Stimulated activated CD8-positive, alpha-beta memory T cell treated with anti-CD3 and anti-CD28 coated beads, Interleukin-12 subunit alpha, Interleukin-12 subunit beta, amount 100 ng/mL, for 4 hours (primary cell): ENCODE measurements at places on chromosomes 4 and X.

DNA sequence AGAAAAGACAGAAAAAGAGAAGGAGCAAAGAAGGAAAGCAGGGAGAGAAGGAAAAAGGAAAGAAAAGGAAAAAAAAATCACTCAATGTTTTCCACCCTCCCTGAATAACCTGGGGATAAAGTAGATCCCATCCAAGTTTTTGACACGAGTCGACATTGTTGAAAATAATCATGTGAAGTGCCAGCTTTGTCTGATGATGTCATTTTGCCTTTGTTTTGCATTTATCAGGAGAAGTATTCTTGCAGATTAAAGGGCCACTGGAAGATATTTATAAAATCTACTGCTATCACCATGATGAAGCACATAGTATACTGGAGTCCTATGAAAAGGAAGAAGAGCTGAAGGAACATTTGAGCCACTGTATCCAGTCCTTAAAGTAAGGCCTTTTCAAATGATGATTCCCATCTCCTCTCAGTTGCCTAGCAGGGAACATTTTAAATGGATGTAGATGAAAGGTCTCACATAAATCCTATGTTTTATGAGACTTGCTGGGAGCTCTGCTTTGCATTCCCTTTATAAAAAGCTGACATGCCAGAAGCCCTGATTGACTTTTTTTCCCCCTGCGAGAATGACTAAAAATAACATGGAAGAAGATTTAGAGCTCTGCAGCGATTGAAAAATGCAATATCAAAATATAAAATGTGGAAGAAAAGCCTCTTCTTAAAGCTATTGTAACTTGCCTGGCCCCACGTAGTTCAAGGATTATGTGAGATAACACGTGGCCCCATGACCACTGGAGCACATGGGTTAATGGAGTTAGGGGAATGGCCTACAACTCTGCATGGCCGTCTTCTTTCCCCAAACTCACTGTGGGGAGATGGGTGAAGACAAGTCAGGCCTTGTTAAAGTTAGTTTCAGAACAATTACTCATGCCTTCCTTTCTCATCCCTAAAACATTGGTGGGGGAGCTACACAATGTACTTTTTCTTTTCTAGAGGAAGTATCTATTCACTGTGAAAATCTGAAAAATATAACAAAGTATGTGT, 77.5 kb downstream of the INTS12 start:
- no peak for DNase-seq

- DNase-seq, result no peak
Measured at GRCh38 chr4:69141320-69141719, 45.0 kb downstream of the UGT2B7 start.

GRCh38 chr4:164614999-164615398, 138.9 kb upstream of the SMIM31 start:
- DNase-seq, result no peak

- no peak for DNase-seq
Measured at GRCh38 chrX:51851507-51852085, 41.8 kb upstream of the MAGED1 start.

GRCh38 chrX:12954981-12955380, 19.9 kb upstream of the TMSB4X start:
- no peak for DNase-seq

DNA sequence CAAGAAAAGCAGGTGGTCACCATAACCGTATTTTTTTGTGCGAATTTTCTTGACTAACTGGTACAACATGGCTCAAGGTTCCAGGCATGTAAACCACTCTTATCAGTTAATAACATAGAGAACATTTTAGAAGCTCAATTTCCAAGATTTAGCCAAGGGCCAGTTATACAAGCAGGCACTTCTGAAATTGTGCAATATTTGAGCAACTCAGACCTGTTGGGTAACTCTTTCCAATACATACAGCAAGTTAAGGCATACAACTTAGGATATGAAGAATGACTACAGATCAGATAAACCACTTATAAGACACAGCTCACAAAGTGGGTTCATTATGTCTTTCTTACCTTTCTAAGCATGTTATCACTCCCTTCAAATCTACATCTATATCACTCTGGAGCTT, 43.9 kb downstream of the ZNF280C start:
- DNase-seq, result no peak

- DNase-seq, result no peak
Measured at GRCh38 chr4:17786567-17786966, 5.1 kb upstream of the FAM184B start.

GRCh38 chr4:182492423-182492822, 249.2 kb downstream of the TENM3 start:
- no peak for DNase-seq

- no peak for DNase-seq
Measured at GRCh38 chr4:76991161-76991660, 41.7 kb downstream of the SEPTIN11 start.

- DNase-seq, result no peak
Measured at GRCh38 chr4:87498446-87498900, 30.7 kb downstream of the SPARCL1 start.

DNA sequence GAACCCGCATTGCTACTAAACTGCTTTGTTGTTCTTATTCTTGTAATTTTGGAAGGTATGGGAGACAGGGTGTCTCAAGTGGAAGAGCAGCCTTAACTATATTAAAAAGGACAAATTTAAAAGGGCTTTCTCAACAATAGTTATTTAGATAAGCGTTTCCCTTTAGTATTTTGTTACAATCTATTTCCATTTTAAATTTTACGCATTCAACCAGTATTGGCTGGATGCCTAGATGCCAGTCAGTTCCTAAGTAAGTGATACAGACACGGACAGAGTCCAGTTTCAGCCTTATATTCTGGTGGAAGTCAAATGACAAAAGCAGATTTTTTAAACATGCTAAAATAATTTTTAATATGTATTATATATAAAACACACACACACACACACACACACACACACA, 28.3 kb downstream of the FAT1 start:
- no peak for DNase-seq

DNA sequence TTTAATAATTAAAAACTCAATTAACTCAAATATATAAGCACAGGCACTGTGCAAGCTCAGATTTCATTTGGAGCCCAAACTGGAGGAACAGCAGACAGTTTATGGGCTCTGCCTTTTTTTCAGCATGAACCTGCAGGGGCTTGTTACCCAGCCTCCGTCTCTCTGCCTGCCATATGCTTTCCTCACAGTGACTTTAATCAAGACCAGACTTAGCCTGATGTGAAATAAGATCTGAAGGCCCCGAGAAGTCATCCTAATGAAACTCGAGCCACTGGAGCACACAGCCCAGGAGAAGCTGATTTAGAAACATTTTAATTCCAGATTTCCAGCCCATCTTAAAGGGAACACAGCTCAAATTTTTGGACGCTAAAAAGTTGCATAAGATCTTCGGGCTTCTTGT, 55.6 kb downstream of the SPATA18 start:
- DNase-seq, result no peak

DNA sequence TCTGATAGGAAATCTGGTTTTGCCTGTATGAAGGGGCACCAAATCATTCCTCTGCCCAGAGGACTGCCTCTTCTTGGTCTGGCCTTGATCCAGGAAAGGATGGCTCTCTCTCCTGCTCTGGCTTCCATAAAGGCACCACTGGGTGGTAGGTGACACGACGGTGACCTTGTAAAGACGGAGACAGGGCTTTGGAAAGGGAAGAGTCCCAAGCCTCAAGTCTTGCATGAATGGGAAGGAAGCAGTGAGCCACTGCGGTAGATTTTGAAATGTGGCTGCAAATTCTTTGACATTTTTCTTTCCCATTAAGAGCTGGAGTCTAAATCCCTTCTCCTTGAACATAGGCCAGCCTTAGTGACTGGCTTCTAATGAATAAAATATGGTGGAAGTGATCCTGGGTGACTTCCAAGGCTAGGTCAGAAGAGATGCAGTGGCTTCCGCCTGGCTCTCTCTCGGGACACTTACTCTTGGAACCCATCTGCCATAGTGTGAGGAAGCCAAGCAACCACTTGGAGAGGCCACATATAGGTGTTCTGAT, 347.4 kb downstream of the BCOR start:
- no peak for DNase-seq

DNA sequence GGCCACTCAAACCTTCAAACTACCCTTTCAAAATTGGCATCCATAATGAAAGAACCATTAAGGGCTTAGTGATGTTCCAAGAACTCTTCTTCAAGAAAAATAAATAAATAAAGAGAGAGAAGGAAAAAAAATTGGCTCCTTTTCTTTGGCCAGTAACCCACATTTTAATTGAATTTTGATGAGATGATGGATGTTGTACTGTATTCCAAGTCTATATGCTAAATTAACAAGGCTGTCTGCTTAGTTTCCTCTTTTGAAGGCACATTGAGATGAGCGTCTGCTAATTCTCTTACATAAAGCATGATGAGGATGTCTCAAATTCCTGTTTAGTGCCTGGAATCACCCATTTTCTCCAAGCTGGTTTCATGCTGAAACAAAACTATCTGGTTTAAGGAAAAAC, 33.4 kb downstream of the PHOX2B start:
- DNase-seq, result no peak

DNA sequence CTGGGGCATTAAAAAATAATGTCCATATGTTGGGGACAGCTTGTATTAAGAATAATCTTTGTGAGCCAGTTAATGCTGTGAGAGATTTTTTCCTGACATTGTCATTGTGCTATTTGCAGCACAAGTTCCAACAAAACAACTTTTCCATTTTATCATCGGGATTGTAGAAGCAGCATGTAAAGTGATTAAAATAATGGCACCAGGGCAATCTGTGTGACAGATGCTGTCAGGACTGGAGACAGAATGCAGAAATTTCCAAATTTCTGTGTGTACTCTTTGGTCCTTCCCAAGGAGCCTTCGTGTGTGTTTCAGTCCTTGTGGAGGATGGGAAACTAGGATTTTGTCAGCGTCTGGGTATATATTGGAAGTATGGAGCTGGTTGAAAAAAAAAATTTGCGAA, 101.5 kb upstream of the LIMCH1 start:
- no peak for DNase-seq

- no peak for DNase-seq
Measured at GRCh38 chr4:135186002-135186401, 984.4 kb upstream of the PABPC4L start.

GRCh38 chr4:100014616-100015015, 64.5 kb upstream of the H2AZ1 start:
- no peak for DNase-seq

GRCh38 chr4:56860781-56861180, 39.3 kb upstream of the SPINK2 start:
- DNase-seq, result no peak

- DNase-seq, result no peak
Measured at GRCh38 chr4:2608291-2608690, 71.8 kb downstream of the FAM193A start.

DNA sequence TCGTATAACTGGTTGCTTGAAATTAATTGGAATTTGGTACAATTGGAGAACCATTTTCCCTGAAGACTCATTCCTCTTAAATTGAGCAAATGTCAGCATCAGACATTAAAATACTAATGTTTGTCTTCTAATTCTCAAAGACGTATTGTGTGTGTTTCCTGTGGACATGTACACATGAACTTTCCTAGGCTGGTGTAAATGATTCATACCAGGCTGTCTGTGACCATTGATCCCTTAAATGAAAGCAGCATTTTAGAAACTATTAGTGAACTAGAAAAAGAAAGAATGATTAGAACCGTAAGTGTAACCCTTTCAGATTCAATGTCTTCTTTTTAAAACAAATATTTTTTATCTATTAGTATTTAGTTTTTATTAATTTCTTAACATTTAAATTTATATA, 332.9 kb downstream of the PPP3CA start:
- DNase-seq, result no peak
